ENCODE measurements at places on chromosomes 13 and 19. TPM values are rescaled to one million over a fixed set of nuclear protein-coding genes. Genes with fewer than 3 reads are reported as not detected.

The CC2D1A gene
- 22.9 TPM for total RNA-seq

The KCNC3 gene
- total RNA-seq: 0.32 TPM

The NCR1 gene
- not detected for total RNA-seq

The ZNF444 gene
- 32.0 TPM for total RNA-seq

The GNG7 gene
- total RNA-seq: 6.3 TPM

The KIR2DL3 gene
- not detected for total RNA-seq

The GNA15 gene
- 4.3 TPM for total RNA-seq

The SHISA7 gene
- 0.13 TPM for total RNA-seq

The CPAMD8 gene
- total RNA-seq: 9.6 TPM

The TUBB4A gene
- total RNA-seq: 4.3 TPM

The KIR2DL1 gene
- total RNA-seq: not detected

The KCNRG gene
- 3.0 TPM for total RNA-seq

The TEX26 gene
- total RNA-seq: 0.97 TPM

The ZIC2 gene
- total RNA-seq: not detected

The LILRA5 gene
- total RNA-seq: 3.7 TPM

The LHB gene
- total RNA-seq: not detected

The RDH8 gene
- total RNA-seq: not detected

The PNMA8B gene
- total RNA-seq: 1.7 TPM

The OR4F17 gene
- not detected for total RNA-seq

The JUND gene
- 457 TPM for total RNA-seq

The CACNG6 gene
- total RNA-seq: not detected

The NEK5 gene
- total RNA-seq: 0.34 TPM

The CILP2 gene
- total RNA-seq: 0.13 TPM

The CEACAM3 gene
- total RNA-seq: 0.26 TPM

The TMEM238 gene
- 0.84 TPM for total RNA-seq

The MIA gene
- 2.8 TPM for total RNA-seq

The CEACAM18 gene
- total RNA-seq: not detected

The KLF1 gene
- not detected for total RNA-seq

The RINL gene
- total RNA-seq: 6.0 TPM

The LGALS7 gene
- not detected for total RNA-seq

The MAB21L1 gene
- 2.1 TPM for total RNA-seq

The PRSS57 gene
- not detected for total RNA-seq

The GRIN2D gene
- total RNA-seq: 0.42 TPM

The CAB39L gene
- total RNA-seq: 75.4 TPM

The CRLF1 gene
- 53.0 TPM for total RNA-seq

The SIGLEC12 gene
- total RNA-seq: not detected

The CDX2 gene
- not detected for total RNA-seq

The ZNF497 gene
- total RNA-seq: 0.42 TPM

The GARIN5A gene
- total RNA-seq: not detected

The TEX101 gene
- not detected for total RNA-seq

The ADPRHL1 gene
- 8.6 TPM for total RNA-seq

The DACH1 gene
- 2.0 TPM for total RNA-seq

The NALCN gene
- 0.42 TPM for total RNA-seq

The ELAVL1 gene
- 40.6 TPM for total RNA-seq

The OR10H1 gene
- not detected for total RNA-seq

The TINCR gene
- 2.9 TPM for total RNA-seq

The TTC9B gene
- not detected for total RNA-seq

The SMIM7 gene
- 59.0 TPM for total RNA-seq

The ZNF493 gene
- 14.9 TPM for total RNA-seq

The VSTM1 gene
- total RNA-seq: 0.33 TPM

All from esophagus muscularis mucosa (tissue), 4 donors.